Activated naive CD8-positive, alpha-beta T cell treated with anti-CD3 and anti-CD28 coated beads for 36 hours (primary cell): ENCODE measurements at places on chromosomes 12 and 14.

GRCh38 chr12:15208140-15208539 lies 13.1 kb downstream of the RERG start:
- DNase-seq = no peak

GRCh38 chr12:118402251-118402650 lies 25.9 kb downstream of the SUDS3 start:
- DNase-seq = no peak

DNA sequence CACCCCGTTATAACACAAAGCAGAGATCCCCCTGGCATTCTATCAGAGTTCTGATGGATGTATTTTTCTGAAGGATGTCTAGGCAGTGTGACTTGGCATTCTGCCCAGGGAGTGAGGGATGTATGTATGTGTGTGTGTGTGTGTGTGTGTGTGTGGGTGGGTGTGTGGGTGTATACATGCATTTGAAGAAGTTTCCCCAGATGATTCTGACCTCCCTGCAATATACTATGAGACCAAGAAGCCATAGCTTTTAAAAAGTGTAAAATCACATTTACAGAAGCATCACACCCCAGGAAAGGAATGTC lies 59.7 kb upstream of the NAP1L1 start:
- peak; percentile 14 for DNase-seq

- DNase-seq = no peak
Observed at GRCh38 chr12:66380769-66381535, 78.7 kb downstream of the HELB start.

DNA sequence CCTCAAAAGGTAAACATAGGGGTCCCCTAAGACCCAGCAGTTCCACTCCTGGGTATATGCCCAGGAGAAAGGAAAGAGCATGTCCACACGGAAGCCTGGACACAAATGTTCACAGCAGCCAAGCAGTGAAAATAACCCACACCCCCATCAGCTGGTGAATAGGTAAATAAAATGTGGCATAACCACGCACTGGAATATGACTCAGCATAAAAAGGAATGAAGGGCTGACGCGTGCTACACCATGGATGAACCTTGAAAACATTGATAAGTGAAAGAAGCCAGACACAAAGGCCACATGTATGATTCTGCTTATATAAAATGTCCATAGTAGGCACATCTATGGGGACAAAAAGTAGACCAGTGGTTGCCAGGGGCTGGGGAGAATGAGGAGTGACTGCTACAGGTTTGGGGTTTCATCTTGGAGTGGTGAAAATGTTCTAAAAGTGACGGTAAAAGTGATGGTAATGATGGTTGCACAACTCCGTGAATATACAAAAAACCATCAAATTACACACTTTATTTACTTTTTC lies 3.8 kb upstream of the SCARB1 start:
- DNase-seq = no peak

- peak; percentile 3 for DNase-seq
Observed at GRCh38 chr14:77979666-77980351, 179.9 kb downstream of the ADCK1 start.

- no peak for DNase-seq
Observed at GRCh38 chr14:51490205-51490604, 161.5 kb upstream of the FRMD6 start.

DNA sequence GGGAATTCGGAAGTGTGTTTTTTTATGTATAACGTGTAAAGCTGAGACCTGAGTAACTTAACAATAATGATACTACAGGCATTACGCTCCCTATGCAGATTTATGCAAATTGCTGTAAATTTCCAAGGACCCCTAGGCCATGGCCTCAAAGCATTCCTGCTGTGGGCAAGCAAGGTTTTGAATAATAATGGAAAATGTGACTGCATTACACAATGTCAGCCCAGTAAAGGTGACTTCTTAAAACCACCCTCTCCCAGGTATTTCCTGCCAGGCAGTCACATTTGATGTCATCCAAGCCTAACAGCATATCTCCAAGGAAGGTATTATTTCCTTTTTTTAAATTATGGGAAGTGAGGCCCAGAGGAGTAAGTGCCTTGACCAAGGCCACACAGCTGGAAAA lies 621.0 kb downstream of the BCL11B start:
- no peak for DNase-seq

GRCh38 chr14:97975962-97976361 lies 1178.8 kb downstream of the VRK1 start:
- no peak for DNase-seq

- no peak for DNase-seq
Observed at GRCh38 chr12:38159092-38159551, 157.5 kb upstream of the ALG10B start.

- no peak for DNase-seq
Observed at GRCh38 chr12:127052511-127053232, 1214.3 kb upstream of the TMEM132C start.
